HS-5 (cell line): ENCODE measurements at places on chromosomes 2 and 18.
A peak's percentile ranks its signal among the peaks of the same experiment; 100 is the strongest.

DNA sequence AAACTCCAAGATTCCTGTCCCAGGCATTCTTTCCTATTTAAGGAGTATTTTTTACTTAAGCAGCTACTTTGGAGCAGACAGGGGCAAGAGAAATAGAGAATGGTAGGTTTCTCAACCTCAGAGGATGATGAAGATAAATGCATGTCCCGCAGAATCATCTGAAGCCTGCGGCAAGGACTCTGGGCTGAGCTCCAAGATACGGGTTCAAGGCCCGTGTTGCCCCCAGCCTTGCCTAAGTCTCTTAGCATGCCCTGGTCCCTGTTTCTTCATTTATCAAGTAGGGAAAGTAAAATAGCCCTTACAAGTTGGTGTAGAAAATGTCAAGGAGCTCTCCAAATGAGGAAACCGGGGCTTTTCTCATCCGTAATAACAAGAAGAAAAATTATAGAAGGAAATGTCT, 214.0 kb downstream of the KLHL29 start:
- no peak for DNase-seq

DNA sequence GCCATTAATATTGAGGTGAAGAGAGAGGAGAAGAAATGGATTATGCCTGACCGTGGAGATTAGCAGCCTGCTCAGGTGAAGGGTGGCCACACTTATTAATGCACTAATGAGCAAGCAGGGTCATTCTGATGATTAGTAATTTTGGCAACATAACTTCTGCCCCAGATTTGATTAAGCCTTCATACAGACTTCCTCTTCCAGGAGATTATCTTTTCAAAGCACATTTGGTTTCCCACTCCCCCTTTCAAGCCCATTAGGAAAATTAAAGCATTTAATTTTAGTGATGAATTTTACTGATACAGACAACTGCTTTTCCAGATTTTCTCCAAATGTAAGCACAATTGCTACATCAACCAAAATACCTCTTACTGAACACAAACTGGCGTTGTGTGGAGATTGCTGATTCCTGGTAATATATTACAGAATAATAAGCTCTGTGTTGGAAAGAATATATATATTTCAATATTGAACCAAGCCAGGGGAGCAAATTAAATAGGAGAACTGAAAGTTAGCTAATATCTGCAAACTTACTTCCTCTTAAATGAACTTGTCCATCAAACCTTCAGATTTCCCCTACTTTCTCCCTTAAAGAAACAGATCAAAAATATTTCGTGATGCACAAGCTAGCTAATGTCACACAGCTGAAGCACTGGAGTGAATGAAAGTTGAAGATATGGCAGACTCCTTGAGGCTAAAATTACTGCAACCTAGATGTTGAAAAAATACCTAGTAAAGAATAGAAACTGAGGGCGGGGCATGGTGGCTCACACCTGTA, 140.8 kb downstream of the FAM210A start:
- DNase-seq, result no peak

GRCh38 chr2:27804146-27804545, 32.6 kb downstream of the MRPL33 start:
- DNase-seq, result no peak

GRCh38 chr2:120245520-120246332, 6.9 kb upstream of the RALB start:
- no peak for DNase-seq

- DNase-seq, result no peak
Observed at GRCh38 chr2:24163601-24164000, 11.3 kb upstream of the FAM228A start.

- no peak for DNase-seq
Observed at GRCh38 chr18:68507781-68508180, 207.1 kb downstream of the TMX3 start.

- no peak for DNase-seq
Observed at GRCh38 chr2:53701221-53701620, 66.4 kb upstream of the CHAC2 start.

GRCh38 chr18:10100941-10101701, 187.3 kb downstream of the VAPA start:
- no peak for DNase-seq

DNA sequence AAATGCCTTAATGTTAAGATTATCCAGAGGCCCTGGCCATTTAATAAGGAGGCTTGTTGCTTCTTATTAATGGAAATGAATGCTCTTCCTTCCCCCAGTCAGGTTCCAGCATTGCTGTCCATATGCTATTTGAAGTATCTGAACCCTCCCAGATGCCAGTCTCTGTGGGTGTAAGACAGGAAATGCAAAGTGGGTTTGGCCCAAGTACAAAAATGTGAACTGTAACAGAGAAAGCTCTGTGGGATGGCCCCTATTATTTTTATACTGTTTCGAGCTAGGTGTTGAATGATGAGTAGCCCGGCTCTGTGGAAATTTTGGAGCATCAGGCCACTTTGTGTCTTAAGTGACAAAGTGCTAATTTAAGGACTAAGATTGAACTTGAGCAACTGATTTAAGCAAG, 141.0 kb downstream of the UXS1 start:
- DNase-seq, result peak; percentile 44

DNA sequence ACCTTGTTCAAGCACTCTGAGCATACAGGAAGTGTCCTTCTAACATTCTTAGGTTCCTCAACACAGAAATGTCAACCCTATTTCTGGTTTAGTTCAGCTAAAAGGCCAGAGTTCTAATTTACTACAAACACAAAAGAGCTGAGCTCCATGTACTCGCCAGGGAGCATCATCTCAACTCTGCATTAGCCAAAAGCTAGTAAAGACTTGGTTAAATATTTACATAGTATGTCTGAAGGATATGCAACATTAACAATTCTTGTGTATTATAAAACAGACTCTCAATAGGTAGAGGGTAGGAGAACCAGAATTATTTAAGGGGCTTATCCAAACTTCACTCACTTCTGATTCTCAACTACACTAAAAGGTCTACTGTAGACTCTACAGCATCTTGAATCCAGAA, 154.6 kb downstream of the THADA start:
- no peak for DNase-seq
